Calu3 (cell line): ENCODE measurements at places on chromosomes 16 and 17. TPM values are rescaled to one million over a fixed set of nuclear protein-coding genes. Genes with fewer than 3 reads are reported as not detected.

- no peak overlapping the region for H3K27ac ChIP-seq
- H3K4me1 ChIP-seq: peaks cover 9% of the 10 kb centered on the region
- no peak for DNase-seq
- H3K27me3 ChIP-seq: no peaks in the 10 kb centered on the region
- no peak overlapping the region for H3K4me3 ChIP-seq
Observed at GRCh38 chr17:16986391-16986790, 14.5 kb upstream of the TNFRSF13B start.

DNA sequence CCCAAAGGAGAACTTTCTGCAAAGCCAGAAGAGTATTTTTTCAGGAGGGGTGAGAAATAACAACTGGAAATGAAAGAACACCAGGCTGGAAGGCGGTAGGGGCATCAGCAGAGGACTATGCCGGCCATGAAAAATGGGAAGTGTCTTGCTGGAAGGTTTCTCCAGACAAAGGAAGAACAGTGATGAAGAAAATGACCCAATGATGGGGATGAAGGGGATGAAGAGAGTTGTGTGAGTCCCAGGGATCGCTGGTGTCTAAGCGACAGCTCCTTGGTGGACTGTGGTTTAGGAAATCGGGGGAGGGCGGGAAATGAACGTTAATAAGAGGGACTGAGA, 623 bp downstream of the TTLL6 start:
- no peak overlapping the region for H3K27ac ChIP-seq
- peaks cover 10% of the 10 kb centered on the region for H3K4me1 ChIP-seq
- peaks cover 12% of the 10 kb centered on the region for H3K36me3 ChIP-seq
- DNase-seq: no peak
- peaks cover 23% of the 10 kb centered on the region for H3K27me3 ChIP-seq

SSTR5 gene
- not detected in 2 replicates for total RNA-seq

TBC1D3H gene
- not detected in 2 replicates for total RNA-seq

CACNG1 gene
- total RNA-seq: not detected in 2 replicates
